ENCODE measurements at places on chromosomes 16 and 17. TPM values are rescaled to one million over a fixed set of nuclear protein-coding genes. Genes with fewer than 3 reads are reported as not detected.

The ATP2C2 gene
- 0.01 TPM for polyA plus RNA-seq

The NPW gene
- polyA plus RNA-seq = not detected

The C17orf67 gene
- 2.2 TPM for polyA plus RNA-seq

The CSH2 gene
- polyA plus RNA-seq = not detected

DNA sequence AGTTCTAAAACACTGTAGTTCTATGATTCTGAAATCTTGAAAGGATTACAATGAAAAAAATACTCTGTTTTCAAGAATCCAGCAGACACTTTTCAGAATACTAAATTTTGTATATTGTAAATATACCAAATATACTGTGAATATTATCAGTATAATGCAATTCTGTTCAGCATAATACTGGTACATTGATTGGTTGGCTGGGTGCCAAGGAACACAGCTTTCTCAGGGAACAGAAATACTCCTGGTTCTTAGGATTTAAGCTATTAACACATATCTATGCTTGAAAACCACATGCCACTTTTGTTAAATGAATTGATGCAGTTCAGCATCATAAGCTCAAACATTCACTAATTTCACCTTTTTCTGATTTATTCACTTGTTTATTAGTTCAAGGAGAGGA lies 2.5 kb upstream of the GINS3 start:
- DNase-seq = no peak

DNA sequence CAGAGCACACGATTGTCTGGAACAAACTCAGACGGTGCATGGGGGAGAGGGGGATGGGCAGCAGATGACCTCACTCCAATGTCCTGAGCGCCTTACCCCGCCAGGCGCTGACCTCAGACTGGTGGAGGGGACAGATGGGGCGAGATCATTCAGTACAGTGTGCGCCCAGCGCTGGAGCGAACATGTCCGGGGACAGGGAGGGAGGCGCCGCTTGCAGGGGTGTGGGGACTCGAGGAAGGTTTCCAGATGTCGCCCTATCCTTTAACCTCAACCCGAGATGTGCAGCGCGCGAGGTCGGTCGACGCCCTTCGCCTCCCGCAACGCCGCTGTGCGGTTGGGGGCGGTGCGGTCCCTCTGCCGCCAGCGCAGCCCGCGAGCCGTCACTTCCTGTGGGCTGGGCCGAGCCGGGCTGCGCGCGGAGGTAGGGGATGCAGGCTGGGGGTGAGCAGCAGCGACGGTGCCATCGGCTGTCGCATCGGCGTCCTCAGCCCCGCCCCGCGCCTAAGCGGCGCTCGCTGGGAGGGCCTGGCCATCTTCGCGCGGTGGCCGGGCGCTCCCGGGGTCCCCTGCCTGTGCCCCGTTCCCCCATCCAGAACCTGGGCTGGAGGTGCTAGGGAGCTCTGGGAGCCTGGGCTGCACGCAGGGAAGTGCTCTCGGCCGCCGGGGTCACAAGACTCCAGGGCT lies 5.3 kb upstream of the CDR2L start:
- peak; percentile 81 for DNase-seq

GRCh38 chr17:81207610-81208581 lies 14.9 kb downstream of the CEP131 start:
- no peak for DNase-seq

- no peak for DNase-seq
Measured at GRCh38 chr17:8413938-8414337, 16.3 kb upstream of the RNF222 start.

DNA sequence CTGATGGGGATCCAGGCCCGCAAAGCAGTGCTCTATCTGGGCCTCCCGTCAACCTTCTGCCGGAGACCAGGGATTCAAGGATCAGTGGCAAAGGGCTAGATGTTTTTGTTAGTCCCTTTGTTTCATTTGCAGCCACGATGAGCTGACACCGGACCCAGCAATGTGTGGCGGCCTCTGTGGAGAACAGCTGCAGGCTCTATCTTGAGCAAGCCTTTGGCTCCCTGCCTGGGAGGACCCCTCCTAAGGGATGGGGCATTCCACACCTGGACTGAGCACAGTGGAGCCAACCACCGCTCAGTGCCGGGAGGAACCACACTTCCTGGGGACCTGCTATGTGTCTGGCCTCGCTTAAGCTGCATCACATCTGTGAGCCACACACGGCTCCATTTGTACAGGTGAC lies 215.8 kb downstream of the RBFOX3 start:
- DNase-seq = no peak
